Hematopoietic multipotent progenitor cell treated with erythropoietin and hydrocortisone succinate and interleukin-3 and kit ligand, for 6 days (in vitro differentiated cells): ENCODE measurements at places on chromosomes 2 and 18.

DNA sequence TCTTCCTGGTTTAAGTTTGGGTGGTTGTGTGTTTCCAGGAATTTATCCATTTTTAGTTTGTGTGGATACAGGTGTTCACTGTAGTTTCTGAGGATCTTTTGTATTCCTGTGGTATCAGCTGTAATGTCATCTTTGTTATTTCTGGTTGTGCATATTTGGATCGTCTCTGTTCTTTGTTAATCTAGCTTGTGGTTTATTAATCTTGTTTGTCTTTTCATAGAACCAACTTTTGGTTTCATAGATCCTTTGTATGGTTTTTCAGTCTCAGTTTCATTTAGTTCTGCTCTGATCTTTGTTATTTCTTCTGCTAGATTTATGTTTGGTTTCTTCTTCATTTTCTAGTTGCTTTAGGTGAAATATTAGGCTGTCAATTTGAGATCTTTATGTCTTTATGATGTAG lies 202.4 kb upstream of the ZSWIM2 start:
- no peak for DNase-seq

GRCh38 chr2:157627594-157628476 lies 829 bp downstream of the ACVR1C start:
- no peak for DNase-seq

DNA sequence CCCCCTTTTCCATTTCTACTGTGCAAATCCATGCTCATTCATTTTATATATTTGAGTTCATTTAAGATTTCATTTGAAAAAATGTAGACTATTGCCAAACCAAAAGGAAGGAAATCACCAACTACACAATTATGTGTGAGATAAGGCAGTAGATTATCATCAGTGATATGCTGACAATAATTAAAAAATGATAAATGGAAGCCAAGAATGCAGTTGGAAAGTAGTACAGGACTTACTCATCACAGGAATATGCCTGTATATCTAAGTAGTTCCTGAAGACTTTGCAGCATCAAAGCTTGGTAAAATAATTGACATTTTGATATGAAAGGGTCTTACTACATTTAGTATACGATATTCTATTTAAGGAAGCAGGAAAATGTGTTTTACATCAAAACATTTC lies 166.1 kb upstream of the OTX1 start:
- DNase-seq: peak; percentile 8

DNA sequence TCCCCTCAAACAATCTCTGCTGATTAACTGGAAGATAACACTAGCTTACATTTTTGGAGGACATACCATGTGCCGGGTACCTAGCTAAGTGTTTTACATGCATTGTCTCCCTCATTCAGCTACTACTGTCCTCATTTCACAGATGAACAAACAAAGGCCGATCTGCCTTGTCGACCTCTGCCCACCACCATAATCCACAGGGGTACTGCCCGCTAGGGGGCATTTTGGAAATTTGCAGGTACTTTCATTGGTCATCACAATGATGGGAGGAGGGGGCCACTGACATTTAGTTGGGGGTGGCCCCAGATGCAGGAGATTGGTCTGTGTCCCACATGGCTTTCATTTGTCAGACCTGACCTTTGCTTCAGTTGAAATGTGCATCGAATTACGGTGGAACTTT lies 3.9 kb upstream of the TMEM163 start:
- DNase-seq: no peak

- DNase-seq: no peak
These were observed 600.1 kb upstream of the ZNF804A start for GRCh38 chr2:183998041-183998796.

DNA sequence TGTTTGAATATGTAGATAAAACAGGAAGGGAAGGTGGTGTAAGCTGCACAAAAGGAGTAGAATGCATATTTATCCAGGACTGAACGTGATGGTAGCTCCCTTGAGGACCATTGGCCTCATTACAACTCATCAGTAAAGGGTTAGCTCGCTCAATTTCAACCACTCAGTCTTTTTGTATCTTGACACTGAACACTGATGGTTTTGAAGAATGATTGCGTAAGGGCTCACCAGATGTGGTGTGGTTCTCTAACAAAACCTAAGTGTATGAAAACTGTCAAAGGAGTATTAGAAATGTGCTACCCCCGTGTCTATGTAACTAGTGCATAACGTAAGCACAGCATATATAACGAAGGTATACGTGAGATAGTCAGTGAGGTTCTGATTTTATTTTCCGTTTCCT lies 272.4 kb upstream of the THSD7B start:
- no peak for DNase-seq

DNA sequence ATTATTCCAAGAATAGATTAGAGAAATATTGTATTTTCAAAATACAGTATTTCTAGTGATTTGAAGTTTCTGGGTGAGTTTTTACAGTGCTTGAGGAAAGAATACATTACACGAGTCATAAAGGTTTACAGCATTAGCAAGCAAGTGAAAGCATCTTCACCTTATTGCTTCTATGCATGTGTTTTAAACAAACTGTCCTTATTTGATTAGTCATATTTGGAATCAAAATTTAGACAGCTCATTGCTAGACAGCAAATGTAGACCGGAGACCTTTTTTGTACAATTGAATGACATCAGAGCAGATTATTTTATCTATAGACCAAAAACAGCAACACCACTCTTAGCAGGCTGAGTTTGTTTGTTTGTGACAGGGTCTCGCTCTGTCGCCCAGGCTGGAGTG lies 69.2 kb downstream of the FAM161A start:
- no peak for DNase-seq

DNA sequence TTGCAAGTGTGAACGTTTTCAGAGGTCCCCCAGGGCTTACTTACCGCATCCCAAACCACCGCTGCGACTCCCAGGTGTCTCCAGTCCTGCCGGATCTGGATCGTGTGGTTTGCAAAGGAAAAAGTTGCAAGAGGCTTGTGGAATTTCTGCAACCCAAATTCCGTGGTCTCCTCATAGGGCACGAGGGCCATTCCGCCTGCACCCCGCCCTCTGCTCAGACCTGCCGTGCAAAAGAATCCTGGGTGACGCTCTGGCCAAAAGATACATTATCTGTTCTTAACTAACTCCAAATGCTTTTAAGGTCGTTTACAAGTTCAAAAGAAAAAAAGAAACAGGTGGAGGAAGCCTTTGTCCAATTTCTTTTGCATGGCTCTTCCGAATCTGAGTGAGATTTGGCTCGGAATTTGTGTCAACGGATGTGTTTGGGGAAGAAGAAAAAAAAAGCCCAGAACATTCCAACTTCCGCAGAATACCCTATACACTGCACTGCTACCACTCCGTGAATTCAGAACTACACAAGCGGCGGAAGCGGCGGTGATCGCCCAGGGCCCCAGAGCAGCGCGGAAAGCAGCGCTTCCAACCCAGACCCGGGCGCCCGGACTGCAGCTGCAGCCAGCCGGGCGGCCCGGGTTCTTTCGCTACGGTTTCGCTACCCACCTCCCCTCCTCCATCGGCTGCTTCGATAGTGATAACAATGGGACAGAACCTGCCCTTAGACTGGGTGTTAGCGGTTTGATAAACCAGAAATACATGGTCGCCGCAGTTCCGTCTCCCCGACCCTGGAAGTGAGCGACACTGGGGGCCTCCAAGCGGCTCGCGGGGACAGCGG lies 795 bp downstream of the METTL21A start:
- DNase-seq: peak; percentile 82

DNA sequence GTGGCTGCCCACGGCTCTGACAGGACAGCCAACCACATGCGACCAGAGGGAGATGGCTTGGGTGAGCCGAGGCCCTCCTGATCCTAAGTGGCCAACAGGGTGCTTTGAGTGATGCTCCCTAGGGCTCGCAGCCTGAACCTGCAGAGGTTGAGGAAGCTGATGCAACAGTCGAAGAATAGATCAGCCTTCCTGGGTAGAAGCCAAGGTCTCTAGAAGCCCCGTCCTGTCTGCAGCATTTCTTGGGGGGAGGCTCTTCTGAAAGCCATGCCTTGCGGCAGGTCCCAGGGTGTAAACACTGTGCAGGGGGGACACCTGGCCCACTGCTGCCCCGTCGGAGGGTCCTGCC lies 136.4 kb downstream of the HDAC4 start:
- no peak for DNase-seq

DNA sequence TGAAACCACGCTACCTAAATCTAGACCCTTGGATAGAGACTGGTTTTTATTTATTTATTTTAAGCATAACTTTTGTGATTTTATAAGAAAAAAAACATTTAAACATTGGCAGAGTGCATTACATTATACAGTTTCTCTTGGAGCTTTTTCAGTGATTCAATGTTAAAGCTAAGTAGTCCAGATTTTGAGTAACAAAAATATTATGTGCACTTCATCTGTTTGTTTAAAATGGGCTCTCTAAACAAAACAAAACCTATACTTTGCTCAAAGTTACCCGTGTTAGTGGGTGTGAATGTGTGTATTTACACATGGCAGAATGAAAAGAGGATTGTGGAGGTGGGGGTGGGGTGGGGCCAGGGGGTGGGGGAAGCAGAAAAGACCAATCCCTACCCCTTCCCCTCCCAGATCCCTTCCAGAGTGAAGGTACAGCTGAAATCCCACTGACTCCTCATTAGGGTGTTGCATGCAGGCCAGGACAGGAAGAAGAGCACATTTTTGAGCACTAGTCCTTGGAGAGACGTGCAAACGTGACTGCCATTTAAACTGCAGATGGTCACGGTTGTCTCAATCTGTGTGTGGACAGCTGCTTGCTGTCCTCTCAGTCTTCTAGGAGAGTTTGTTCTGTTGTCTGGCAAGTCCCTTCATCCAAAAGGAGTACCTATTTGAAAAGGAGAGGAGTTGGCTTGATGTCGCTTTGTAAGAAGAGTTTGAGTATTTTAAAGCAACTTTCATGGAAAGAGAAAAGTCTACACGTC lies 303.0 kb downstream of the ICOS start:
- no peak for DNase-seq

DNA sequence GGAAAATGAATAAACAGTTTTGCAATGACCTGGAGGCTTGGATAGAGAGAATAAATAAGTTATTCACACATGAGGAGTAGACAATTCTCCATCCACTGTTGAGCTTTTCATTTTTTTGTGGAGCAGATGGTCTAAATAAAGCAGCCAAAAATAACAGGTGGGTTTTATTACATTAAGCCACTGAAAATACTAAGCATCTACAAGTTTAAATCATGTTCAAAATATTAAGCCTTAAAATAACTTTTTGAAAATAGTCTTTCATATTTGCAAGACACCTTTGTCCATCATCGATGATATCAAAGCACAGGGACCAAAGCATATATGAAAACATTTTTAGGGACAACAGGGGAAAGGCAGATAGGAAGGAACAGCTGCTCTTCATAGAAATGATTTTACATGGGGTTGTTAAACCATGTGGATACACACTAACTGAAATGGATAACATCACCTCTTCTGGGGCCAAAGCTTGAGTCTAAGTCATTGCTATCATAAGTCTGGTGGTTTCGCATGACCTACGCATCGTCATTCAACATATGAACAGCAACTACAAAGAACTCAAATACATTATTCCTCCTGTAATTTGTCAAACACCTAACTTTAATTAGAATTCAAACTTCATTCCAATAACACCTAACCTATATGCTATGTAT lies 197.6 kb upstream of the CHST9 start:
- no peak for DNase-seq

DNA sequence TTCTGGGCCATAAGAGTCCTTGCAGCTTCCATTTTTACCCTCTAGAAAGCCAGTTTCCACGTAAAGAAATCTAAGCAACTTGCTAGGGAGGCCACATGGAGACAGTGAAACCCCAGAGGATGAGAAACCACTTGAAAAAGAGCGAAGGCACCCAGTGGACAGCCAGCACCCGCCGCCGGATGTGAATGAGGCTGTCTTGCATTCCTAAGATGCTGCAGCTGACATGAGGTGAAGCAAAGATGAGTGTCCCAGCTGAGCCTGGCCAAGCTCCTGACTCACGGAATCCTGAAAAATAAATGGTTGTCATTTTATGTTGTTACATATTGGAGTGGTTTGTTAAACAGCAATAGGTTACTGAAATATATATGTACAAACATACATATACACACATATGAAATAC lies 65.9 kb upstream of the STPG4 start:
- DNase-seq: no peak

GRCh38 chr2:191818133-191818532 lies 28.8 kb downstream of the CAVIN2 start:
- no peak for DNase-seq

DNA sequence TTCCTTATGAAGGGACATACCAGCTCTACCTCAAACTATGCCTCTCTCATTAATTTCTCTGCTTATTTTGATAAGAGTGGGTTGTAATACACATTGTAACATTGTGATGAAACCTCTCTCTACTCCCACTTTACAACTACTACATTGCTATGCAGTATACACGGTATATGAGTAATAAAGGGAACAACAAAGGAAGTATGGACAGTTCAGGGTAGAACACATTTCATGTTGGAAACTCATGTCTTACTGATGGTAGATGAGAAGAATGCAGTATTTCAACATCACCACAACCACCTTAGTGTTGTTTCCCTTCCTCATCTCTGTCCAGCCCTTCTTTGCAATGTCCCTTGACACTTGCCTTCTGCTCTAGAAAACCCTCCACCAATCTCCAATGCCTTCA lies 515.9 kb upstream of the CELF4 start:
- DNase-seq: no peak

GRCh38 chr2:67896476-67896875 lies 166.3 kb downstream of the C1D start:
- no peak for DNase-seq
